ENCODE measurements at places on chromosomes 7 and 10. TPM values are rescaled to one million over a fixed set of nuclear protein-coding genes. Genes with fewer than 3 reads are reported as not detected.

DNA sequence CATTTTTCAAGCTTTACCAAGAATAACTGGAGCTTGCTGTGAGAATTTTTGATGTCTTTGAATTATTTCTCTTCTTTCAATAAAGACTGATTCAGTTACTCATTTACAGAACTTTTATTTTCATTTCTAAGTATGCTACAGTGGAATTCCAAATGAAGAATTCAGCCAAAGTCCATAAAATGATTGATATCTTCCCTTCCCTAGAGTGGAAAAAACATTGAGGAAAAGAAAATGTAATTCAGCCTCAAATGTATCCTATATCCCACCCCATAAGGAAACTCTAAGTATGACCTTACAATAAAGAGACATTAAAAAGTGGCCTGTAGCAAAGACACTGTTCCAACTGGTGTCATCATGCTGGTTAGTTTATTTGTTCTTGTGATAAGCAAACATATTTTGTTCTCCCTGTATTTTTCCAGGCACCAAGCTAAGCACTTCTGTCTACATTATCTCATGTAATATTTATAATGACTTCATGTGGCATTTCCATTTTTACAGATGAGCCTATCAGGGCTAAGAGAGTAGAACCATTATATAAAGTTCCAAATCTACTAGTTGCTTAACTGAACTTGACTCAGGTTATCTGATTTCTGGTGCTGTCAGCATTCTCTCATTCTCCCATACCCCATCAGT, 450.4 kb downstream of the NEBL start:
- DNase-seq: no peak

DNA sequence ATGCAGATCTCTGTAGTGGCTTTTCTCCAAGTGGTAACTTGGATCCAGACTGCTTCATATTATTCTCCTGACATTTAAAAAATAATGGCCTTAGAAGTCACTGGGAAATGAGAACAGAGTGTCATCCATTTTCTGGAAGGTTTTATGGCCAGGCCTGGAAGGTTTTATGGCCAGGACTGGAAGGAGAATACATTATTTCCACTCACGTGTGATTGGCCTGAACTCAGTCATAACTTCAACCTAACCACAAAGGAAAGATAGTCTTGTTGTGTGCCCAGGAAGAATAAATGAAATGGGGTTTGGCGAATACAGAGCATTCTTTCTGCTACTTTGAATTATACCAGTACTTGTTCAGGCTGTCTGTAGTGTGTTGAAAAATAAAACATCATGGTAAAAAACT, 360.9 kb downstream of the GPAM start:
- DNase-seq: no peak

- no peak for DNase-seq
Measured at GRCh38 chr10:113661332-113661731, 2.5 kb downstream of the NRAP start.

- DNase-seq: no peak
Measured at GRCh38 chr10:114389426-114389825, 14.9 kb downstream of the AFAP1L2 start.

The C10orf62 gene
- not detected for total RNA-seq

The TLX1 gene
- not detected for total RNA-seq

The TEX36 gene
- total RNA-seq: not detected

The VWA2 gene
- total RNA-seq: not detected

The BHLHA15 gene
- not detected for total RNA-seq
